Activated T-helper 17 cell treated with anti-CD3 and anti-CD28 coated beads, Interleukin-2, amount 50 U/mL, for 72 hours (primary cell): ENCODE measurements at places on chromosomes 11 and 22.

- ATAC-seq: no peak
These were observed 128.0 kb upstream of the SERPIND1 start for GRCh38 chr22:20645954-20646353.

DNA sequence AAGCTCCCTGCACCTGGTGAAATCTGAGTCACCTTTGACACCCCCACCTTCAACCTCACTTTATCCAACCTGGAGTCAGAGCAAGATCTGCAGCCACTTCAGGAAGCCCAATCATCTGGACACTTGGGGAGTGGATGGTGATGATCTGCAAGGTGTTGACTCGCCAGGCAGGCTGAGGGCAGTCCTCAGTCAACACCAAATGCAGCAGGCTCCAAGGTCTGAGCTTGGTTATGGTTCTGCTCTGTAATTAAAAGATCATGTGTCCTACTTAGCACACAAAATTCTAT lies 446.9 kb downstream of the BRD1 start:
- ATAC-seq: no peak

GRCh38 chr11:103907548-103908455 lies 128.6 kb upstream of the DDI1 start:
- no peak for ATAC-seq

- ATAC-seq: no peak
These were observed 33.5 kb upstream of the GNAZ start for GRCh38 chr22:23036684-23037428.

GRCh38 chr11:102685754-102686153 lies 19.8 kb downstream of the MMP27 start:
- ATAC-seq: no peak

- ATAC-seq: no peak
These were observed 2.5 kb upstream of the ARCN1 start for GRCh38 chr11:118569670-118570069.

GRCh38 chr22:28497188-28497587 lies 182.5 kb downstream of the TTC28 start:
- no peak for ATAC-seq

GRCh38 chr11:94593030-94593429 lies 25.9 kb downstream of the PIWIL4 start:
- peak; percentile 42 for ATAC-seq

DNA sequence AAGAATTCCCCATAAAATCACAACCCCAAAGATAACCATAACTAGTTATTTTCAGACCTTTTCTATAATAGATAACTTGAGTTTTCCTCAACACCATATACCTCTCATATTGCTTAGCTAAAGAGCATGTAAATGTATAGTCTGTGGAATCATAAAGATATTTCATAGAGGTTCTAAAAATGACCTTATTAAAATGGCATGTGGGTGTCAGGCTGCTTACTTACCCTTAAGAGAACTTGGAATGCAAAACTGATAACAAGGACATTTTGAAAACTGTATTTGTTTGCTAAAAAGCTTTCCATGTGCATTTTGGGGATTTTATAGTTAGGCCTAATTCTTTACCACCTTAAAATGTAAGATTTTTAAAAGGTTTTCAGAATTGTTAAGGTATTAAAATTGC lies 4.7 kb downstream of the SIK2 start:
- no peak for ATAC-seq

DNA sequence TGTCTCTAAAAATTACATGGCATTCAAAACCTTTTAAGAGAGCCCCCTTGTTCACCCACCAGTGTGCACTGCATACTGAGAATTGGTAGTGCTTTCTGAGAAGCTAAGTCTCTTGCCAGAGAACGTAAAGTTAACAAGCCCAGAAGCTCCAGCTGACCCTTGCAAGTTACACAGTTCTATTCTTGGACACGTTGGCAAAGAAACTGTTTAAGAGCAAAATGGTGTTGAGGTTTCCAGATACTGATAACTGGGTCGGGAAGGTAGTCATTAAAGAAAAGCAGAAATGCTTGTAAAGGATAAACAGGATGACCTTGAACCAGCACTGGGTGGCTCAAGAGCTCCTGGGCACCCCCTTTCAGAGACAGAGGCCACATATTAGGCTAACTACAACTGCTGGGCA lies 284.8 kb downstream of the CADM1 start:
- no peak for ATAC-seq

GRCh38 chr11:61007956-61008896 lies 36.7 kb downstream of the CD6 start:
- no peak for ATAC-seq

DNA sequence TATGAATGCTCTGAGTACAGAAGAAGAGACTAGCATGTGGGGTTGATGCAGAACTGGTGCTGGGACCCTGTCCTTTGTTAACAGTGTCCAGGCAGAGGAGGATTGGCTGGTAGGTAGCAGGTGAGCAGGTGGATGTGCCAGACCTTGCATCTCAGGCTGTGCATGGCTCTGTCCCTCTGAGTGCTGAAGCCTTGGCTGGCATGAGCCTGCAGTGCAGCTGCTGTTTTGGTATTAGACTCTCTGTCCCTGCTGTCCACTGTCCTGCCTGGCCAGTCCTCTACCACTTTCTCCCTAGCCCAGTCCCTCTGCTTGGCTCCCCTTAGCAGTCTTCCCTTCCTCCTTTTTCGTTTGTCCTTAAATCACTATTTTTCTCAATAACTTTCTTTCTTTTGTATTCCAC lies 213.6 kb upstream of the ZBED5 start:
- no peak for ATAC-seq

DNA sequence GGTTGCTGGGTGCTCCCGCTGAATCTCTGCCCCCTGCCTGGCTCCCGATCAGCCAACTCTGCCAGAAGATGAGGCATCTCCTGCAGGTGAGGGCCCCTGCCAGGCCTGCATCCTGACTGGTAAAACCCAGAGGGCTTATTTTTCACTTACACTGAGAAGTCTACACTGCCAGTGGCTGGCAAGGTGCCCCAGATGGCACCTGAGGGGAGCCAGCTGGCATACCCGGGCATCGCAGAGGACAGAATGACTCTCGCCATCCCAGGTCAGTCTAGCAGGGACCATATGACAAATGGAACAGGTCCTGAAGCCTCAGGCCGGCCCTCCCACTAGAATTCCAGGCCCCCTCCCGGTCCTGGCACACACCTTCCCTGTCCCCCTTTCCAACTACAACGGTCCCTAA lies 30.9 kb downstream of the MACROD1 start:
- ATAC-seq: no peak

DNA sequence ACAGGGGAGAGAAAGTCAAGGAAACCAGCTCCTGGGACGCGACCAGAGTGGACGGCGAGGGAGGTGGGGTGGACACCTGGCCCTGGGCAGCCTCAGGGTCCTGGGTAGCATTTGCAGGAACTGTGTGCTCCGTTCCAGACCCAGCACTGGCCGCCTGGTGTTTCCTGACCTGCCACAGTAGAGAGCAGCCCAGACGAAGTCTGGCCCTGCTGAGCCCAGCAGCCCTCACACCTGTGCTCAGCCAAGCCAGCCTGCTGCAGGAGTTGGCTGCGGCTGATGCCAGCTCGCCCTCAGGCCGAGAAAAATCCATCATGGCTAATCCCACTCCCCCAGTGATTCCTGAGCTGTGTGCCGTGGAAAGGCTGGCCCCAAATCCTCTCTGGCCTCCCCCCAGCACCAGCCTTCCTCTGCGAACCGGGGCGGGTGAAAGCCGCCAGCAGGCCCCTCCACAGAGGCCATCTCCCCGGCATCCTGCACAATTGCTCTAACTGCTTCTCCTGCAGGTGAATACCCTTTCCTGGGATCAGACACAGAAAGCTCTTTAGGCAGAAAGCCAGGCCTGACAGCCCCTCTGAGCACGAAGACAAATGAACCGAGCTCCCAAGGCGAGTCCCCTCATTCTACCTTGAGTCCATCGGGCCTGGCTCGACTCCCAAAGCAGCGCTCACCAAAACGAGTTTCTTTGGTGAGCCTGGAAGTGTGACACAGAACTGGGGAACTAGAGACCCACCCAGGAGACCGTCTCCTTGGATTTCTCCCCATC lies 88.6 kb downstream of the RTL6 start:
- no peak for ATAC-seq
